ENCODE measurements at places on chromosomes 6 and 20.

DNA sequence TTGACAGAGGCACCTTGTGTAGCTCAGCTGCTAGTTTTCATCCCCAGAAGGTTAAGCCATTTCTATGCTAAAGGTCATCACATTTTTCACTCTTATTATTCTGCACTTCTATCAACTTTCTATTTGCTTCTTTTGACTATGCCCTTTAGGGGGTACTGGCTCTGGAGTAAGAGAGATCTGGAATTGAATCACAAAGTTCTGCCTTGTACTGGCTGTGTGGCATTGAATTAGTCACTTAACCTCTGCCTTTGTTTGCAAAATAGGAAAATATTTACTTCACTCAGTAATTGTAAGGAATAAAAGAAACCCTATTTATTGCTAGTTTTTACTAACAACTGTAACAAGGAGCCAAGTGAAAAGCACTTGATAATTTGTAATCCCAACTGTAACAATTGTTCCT lies 56.8 kb upstream of the MTRF1L start:
- no peak for DNase-seq

DNA sequence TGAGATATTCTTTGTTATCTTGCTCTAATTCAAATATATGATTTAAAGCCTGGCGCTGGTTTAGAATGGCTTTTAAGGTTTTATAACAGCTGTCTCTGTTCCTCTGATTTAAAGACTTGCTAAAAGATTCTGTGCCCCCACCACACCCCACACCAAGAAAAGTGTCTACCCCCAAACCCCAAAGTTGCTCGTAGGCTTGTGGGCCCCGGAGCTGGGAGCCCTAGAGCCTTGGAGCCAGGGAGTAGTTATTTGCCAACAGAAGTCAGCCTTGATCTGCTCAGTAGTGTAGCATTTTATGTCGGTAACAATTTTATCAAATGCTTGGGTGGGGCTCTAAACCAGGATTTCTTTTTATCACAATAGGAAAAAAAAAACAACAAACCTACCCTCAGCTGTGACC lies 105.2 kb upstream of the TRAF3IP2 start:
- no peak for DNase-seq

GRCh38 chr20:36847710-36848040 lies 28.3 kb upstream of the TLDC2 start:
- DNase-seq: no peak

DNA sequence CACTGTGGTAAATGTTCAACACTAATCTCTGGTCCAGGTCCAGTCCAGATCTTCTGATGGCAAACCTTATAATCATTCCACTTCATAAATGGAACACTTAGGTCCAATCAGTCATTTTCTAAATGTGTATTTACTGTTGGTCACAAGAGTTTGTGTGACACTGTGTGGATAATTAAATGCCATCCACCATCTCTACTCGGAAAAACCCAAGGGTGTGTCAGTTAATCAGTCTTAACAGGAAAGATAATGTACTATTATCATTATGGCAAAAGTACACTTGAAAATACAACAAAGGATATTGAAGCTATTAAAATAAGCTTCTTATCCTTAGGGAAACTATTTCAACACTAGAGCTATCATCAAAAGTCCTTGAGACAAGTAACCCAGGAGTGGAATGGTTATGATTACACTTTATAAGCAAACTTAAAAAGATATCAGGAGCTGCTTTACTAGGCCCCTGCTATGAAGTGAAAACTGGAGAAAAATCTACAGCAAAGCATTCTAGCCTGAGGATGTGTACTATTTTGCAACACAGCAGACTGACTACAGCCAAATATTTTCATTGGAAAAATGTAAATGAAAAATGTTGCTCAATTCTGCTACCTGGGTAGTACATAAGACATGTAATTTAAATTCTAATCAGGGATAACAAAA lies 227.9 kb downstream of the LAMA2 start:
- no peak for DNase-seq

GRCh38 chr6:137660296-137660731 lies 166.1 kb upstream of the OLIG3 start:
- no peak for DNase-seq
